ENCODE measurements at places on chromosomes 4 and X.

GRCh38 chr4:42417550-42417949, 20.3 kb downstream of the SHISA3 start:
- no peak for DNase-seq

DNA sequence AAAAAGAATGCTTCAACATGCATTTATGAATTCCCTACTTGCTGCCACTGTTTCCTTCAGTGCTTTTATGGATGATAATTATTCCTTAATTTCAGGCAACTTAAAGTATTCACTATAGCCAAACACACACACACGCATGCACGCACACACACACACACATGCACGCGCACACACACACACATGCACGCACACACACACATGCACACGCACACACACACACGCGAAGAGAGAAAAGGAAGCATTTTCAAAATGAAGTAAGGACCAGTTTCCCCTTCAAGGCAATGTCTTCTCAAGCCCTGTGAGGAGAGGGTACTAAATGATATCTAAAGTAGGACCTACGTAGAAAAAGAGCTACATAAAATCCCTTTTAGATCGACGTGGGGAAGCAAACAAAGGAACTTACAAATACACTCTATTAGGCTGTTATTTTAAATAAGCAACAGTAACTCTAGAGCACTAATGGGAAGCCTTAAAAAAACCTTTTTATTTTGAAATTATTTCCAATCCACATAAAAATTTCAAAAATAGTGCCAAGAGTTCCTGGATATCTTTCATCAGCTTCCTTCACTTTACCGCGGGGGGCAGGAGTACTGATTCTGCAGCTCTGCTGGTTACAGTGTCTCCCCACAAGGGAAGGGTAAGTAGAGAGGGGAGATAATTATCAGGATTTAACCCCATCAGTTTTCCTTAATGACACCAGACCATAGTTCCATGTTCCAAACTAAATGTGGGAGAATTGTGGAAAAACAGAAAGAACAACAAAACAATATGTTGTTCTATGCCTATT, 13.7 kb downstream of the IRF2 start:
- no peak for DNase-seq

DNA sequence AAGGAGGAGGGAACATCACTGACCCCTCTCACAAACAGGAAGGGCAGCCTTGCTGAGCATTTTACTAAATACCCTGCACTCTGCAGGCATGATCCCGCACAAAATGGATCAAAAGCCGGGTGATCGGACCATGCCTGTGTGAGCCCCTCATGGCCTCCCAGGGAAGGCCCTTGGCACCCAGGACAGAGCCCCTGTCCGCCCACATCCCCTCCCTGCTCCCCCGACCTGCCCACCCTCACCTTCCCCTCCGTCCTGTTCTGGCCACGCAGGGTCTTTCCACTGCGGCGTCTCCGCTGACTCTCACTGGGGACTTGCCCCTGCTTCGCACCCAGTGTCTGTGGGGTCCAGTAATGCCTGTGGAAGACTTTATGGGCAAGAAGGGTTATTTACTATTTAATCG, 105.0 kb downstream of the HMX1 start:
- peak; percentile 35 for DNase-seq

DNA sequence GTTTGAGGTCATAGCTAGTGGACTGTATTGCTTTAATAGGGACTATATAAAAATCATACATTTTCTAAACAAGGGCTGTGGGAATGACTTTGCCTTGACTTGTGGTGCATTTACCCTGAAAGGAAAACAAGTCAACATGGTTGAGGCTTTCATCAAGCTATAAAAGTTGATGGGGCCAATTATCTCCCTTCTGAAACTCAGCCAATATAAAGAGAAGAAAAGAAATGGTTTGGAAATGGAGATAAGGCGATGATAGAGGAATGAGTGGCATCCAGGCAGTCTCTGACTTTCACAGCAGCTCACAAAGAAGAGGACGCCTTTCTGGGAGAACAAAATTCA, 118.7 kb downstream of the SMARCA1 start:
- no peak for DNase-seq

DNA sequence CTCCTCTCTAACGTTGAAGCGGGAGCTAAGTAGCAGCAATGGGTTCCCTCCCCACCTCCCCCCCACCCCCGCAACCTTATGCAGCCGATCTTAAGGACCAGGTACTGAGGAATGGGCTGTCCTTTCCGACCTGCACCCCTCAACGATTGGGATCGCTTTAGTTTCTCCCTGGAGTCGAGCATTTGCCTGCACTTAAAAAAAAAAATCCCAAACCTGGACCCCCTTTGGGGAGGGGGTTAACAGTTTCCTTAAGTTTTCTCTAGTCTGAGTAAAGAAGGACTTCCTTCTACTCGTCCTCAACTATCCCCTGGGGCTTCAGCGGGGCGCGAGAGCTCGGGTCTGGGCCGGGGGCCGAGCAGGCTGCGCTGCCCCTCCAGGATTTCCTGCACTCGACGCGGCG, 25.7 kb upstream of the BCORL1 start:
- DNase-seq, result no peak

DNA sequence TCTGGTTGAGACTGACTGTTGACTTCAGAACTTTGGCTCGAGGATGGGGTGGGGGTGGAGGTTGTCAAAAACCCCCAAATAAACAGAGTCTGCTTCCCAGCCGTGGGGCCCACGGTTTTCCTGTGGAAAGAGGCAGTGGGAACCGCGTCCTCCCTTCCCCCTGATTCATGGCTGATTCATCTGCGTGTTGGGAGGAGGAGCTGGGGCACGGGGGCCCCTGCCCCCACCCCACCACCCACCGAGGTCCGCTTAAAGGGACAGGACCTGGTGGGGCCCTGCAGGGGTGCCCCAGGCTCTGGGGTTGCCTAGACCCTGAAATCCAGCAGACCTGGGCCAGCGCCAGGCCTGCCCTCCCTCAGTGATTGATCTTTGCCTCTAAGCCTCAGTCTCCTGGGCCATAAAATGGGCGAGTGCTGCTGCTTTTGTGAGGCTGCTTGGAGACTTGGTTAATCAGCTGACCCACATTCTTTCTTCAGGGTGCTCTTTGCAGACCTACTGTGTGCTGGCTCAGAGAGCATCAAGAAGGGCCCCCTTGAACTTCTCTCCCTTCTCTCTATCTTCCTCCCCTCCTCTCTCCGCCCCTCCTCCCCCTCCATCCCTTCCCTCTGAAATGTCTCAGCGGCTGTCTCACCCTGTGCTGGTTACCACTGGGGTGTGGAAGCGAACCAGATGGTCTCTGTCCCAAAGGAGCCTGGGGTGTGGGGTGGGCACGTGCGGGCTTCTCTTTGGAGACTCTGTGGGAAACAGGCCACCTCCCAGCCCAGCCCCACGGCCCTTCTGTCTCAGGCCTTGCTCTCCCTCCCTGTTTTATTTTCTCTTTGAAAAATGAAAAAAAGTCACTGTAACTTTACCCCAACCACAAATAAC, 9.1 kb downstream of the HTRA3 start:
- DNase-seq, result peak; percentile 78

DNA sequence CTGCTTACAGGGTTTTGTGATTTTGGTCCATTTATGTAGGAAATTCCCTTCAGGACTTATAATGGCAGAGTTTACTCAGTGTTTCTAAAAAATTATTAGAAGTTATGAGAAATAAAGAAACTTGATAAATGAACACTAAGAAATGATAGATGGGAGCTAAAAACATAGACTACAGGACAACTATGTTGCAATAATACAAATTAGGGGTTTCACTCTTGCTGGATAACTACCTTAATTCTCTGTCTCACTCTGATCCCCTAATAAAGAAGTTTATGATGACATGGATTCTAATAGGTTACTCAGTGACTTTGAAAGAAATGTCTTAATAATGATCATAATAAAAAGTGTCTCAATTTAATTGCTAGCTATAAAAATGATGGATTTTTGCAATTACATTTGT, 23.3 kb upstream of the BBS12 start:
- DNase-seq, result no peak

DNA sequence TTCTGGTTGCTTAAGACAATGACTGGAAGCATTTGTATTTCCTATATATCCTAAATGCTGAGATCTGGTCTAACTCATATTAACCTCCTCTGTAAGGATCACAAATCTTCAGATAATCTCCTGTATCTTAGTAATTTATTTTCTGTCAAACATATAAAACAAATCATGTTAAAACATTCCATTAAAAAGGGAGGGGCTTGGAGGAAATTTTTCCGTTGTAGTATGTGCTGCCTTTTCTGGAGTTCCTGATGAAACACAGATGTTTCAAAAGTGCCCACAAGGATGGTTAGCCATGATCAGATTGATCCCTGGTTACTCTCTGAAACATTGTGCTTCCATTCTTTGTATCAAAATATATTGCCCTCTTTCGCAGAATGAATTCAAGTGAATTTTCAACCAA, 182.1 kb downstream of the TENM3 start:
- no peak for DNase-seq

DNA sequence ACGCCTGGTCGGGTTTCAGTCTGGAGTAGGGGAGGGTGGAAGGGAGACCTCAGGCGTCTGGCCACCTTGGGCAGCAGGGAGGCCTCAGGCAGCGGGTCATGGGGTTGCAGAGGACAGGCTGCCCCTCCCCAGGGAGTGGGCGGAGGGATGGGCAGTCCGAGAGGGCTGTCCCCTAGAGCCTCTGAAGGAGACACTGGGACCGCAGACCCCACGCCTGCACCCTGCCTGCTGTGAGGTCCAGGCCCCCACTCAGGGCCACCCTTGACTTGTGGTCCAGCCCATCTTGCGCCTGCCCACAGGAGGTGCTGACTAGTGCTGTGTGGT, 16.5 kb downstream of the FGFRL1 start:
- no peak for DNase-seq

DNA sequence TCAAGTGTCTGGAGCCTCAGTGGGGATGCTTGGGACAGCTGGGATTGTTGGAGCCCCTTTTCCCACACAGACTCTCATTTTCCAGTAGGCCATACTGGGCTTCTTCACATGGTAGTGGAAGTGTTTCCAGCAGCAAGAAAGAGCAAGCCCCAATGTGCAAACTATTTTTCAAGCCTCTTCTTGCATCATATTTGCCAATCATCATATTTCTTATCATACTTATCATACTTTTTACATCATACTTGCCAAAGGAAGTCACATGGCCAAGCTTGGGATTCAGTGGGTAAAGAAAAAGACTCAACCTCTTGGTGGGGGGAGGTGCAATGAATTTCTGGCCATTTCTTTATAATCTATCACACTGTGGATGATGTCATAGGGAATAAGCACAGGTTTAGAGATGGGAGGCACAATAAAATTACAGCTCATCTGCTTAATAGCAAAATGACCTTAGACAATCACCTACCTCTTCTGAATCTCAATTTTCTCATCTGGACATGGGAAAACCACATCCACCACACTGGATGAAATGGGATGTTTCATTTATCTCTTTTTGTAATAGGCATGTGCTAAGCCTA, 174.2 kb downstream of the MID1IP1 start:
- DNase-seq, result no peak

GRCh38 chr4:47505666-47506065, 20.6 kb downstream of the ATP10D start:
- DNase-seq, result no peak

- no peak for DNase-seq
Observed at GRCh38 chr4:164138521-164138920, 615.4 kb upstream of the SMIM31 start.

DNA sequence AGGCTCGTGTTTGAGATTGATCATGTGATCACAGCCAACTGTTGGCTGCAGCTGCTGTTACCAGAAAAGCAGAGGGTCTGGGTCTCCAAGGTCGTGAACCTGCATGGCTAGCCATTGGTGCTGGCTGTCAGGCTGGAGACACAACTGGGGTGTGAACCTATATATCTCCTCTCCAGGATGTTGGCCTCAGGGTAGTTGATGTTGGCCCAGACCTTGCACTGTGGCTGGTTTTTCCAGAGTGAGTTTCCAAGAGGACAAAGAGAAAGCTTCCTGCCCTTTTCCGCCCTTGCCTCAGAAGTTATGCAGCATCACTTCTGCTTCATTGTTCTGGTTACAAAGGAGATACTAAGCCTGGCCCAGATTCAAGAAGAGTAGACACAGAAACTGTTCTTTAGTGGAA, 607.8 kb upstream of the HS3ST1 start:
- DNase-seq, result no peak

DNA sequence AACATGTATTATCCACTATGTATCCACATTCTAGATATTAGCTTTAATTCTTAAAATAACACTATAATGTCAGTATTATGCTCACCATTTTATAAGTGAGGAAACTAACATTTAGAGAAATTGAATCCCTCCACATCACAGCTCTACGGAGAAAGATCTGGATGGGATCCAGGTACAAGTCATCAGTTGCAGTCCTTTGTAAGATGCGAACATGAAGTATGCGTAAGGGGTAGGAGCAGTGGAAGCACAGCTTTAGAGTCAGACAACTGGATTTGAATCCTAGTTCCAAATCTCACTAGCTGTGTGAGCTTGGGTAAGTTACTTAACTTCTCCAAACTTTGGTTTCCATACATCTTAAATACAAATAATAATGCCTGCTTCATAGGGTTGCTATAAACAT, 162.5 kb downstream of the ATP10D start:
- DNase-seq, result no peak

GRCh38 chrX:132277953-132278614, 58.8 kb upstream of the RAP2C start:
- DNase-seq, result no peak

- no peak for DNase-seq
Observed at GRCh38 chr4:74331944-74332343, 23.7 kb downstream of the EPGN start.

GRCh38 chr4:3492741-3493719, 29.9 kb downstream of the DOK7 start:
- no peak for DNase-seq

DNA sequence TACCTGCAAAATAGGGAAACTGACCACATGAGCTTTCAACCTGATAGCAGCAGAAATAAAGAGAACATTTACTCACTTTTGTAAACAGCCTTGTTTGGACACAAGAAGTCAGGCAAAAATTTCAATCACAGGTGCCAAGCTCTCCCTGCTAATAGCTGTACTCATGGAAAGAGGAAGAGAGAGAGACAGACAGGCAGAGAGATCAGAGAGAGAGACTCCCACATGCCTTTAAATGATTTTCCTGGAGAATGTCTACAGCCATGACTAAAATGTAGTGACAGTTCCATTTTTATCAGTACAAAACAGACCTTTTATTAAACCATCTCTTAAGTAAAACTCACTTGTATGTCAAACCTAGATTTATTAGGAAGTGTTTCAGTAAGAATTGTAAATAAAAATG, 752.9 kb downstream of the TRAM1L1 start:
- no peak for DNase-seq

DNA sequence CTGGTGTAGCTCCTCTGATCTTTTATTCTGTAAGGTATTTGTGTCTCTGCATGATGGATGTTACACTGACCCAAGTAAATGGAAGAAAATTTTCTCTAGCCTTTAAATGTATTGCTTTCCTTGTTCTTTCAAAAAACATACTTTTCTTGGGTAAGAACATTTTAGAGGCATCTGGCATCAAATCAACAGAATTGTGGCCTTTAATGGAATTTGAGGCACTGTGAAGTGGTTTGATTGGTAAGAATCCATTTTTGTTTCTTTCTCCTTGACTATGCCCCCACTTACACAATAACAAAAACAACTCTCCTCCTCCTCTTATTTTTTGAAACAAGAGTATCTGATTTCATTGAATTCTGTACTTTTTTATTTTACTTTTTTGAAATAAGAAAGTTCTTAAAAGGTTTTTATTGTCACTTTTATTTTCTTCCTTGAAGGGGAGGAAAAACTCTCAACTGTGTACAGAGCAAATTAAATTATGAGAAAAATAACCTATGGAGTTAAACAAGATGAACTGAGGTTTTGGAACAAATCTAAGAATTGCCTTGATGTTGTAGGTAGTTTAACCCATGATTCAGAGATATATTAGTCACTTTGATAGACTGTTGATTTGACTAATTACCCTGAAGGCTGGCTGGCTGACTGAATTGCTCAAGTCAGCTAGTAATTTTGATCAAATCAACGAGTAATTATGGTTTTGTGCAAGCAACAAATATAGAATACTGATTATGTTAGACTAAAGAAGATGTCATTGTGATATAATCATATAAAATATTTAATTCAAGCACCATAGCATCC, 146.4 kb downstream of the FHIP1A start:
- DNase-seq, result no peak

All from suprapubic skin (tissue), 4 donors.